ENCODE measurements at places on chromosomes 1 and 21.

DNA sequence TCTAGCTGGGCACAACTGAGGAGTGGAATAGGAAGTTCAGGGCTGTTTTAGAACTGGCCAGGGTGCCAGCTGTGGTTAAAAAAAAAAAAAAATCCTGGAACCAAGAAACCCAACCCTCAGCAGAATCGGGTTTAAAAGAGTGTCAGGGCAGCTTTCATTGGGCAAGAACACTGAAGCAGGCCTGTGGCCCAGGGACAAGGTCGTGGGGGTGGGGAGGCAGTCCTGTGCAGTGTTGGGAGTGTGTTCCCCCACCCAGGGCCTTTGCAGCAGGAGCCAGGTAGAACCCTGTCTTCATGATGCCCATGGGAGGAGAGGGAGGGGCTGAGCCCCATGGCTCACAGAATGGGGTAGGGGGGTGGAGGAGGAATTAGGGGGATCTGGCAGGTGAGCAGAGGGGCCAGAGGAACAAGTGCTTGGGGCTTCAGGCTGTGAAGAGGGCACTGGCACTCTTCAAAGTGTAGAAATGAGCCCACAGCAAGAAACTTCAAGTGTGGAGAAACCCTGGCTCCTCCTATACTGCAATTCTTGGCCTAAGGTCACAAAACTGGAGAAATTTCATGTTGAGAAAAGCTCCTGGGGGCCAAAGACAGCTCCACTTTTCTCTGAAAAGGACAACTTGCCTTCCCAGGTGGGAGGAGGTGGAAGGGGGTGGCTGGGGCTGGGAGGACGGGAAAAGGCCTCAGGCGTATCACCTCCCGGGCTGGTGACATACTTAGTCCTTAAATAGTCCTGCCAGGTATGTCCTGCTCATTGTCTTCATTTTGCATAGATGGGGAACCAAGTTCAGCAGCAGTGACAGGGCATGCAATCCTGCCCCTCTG, 39.3 kb downstream of the KIAA1614 start:
- no peak for DNase-seq

DNA sequence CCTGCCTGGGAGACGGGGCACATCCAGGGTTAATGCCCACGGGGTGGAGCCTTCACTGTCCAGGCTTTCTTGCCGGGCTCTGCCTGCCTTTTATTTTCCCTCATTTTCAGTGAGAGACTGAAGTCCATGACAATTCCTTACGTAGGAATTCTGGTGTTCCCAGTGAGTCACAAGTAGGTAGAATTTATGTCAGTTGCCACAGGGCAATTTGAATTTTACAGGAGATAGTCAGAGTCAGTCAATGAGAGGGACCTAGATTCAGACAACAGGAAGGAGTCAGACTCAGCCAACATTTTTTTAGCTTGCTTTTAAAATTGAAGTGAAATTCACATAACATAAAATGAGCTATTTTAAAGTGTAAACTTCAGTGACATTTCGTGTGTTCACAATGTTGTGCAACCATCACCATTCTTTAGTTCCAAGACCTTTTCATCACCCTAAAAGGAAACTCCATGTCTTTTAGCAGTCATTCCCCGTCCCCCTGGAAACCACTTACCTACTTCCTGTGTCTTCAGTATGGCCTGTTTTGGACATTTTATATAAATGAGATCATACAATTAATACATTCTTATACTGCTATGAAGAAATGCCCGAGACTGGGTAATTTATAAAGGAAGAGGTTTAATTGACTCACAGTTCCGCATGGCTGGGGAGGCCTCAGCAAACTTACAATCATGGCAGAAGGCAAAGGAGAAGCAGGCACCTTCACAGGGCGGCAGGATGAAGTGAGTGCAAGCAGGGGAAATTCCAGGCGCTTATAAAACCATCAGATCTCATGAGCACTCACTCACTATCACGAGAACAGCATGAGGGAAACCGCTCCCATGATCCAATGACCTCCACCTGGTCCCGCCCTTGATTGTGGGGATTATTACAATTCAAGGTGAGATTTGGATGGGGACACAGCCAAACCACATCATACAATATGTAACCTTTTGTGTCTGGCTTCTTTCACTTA, 14.6 kb downstream of the AJAP1 start:
- no peak for DNase-seq

DNA sequence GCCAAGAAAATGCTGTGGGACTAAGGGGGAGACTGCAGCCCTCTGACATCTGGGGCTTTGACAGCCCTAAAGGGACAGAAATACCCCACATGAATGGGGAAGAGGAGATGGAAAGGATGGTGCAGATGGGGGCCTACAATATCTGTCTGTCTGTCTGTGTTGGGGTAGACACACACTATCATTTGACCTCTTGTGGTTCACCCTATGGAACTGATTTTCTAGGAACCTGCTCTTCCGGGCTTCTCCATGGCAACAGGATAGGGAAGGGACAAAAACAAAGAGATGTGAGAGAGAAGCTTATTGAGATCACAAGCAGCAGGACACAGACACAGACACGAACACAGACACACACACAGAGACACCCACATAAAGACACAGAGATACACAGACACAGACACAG, 17.1 kb downstream of the KIF21B start:
- no peak for DNase-seq

- DNase-seq: no peak
Measured at GRCh38 chr1:234585330-234586055, 24.5 kb downstream of the IRF2BP2 start.

DNA sequence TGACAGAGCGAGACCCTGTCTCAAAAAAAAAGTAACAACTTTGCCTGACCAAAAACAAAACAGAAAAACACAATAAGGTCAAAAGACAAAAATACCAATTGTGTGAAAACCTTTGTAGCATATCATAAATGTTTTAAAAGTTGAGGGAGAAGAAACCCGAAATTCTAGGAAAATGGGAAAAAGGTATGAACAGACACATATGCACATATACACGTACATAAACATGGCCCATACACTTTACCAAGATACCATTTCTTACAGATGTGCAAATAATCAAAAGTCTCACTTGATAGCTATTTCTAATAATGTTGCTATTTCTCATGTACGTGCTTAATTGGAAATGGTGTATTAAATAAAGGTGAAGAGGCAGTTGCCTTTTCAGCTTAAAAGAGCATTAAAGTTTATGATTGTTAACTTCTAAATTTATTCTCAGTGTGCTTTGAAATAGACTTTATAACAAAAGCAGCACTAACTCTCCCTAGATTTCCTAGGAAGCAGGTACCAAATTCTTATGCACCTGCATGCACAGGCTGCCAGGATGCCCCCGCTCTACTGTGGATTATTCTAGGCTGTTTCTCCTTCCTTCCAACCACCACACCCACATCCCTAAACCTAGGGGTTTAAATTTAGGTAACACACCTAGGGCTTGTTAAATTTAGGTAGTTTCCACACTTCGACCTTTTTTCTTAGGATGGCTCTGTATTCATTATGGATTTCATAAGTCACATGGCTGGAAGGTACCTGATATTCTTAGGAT, 33.8 kb downstream of the ADARB1 start:
- no peak for DNase-seq

- no peak for DNase-seq
Measured at GRCh38 chr21:45295576-45296365, 8.1 kb upstream of the POFUT2 start.

- DNase-seq: peak; percentile 62
Measured at GRCh38 chr1:101235696-101236515, 913 bp upstream of the S1PR1 start.

DNA sequence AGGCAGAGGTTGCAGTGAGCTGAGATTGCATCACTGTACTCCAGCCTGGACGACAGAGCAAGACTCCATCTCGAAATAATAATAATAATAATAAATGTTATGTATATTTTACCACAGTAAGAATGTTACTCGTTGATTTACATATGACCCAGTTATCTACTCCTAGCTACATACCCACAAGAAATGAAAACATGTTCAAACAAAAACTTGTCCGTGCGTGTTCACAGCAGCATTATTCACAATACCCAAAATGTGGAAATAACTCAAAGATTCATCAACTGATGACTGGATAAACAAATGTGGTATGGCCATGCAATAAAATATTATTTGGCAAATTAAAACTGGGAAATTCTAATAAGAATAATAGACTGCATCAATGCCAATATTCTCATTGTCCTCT, 31.7 kb upstream of the ENSA start:
- DNase-seq: no peak

DNA sequence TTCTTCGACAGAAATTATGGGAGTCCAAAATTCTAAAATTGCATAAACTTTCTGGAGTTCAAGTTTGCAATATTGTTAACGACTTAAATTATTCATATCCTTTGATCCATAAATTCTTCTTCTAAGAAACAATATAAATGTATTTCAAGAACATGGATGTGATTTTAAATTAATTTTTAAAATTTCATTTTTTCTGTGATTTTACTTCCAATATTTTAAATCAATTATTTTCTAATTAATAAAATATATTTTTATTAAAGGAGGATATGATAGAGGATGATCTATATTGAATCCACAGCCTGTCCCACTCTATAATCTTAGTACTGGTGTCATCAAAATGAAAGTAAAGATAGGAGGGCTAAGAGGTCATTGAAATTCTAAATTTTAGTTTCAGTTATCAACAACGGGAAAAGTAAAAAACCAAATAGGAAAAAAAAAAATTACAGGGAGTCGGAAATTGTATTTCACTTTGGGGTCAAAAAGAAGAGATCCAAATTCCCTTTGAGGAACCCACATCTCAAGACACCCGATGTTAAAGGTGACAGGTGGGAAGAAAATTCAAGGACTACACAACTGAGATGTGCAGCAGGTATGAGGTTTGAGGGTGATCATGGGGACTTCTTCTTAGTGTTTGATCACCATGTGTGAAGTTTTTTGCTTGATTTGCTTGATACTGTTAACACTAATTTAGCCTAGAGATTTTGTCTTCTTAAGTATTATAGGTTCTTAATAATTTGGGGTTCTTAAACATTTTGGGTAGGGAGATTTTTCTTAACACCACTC, 154.8 kb upstream of the RGS18 start:
- no peak for DNase-seq

GRCh38 chr1:205258719-205259118, 31.0 kb downstream of the TMCC2 start:
- DNase-seq: no peak

GRCh38 chr1:97685360-97685759, 235.5 kb downstream of the DPYD start:
- DNase-seq: no peak

DNA sequence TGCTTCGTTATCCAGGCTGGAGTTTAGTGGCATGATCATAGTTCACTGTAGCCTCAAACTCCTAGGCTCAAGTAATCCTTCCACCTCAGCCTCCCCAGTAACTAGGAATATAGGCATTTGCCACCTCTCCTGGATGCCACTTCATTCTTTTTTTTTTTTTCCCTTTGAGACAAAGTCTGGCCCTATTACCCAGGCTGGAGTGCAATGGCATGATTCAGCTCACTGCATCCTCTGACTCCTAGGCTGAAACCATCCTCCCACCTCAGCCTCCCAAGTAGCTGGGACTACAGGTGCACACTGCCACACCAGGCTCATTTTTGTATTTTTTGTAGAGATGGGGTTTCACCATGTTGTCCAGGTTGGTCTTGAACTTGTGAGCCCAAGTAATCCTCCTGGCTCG, 19.3 kb downstream of the OSBPL9 start:
- no peak for DNase-seq

DNA sequence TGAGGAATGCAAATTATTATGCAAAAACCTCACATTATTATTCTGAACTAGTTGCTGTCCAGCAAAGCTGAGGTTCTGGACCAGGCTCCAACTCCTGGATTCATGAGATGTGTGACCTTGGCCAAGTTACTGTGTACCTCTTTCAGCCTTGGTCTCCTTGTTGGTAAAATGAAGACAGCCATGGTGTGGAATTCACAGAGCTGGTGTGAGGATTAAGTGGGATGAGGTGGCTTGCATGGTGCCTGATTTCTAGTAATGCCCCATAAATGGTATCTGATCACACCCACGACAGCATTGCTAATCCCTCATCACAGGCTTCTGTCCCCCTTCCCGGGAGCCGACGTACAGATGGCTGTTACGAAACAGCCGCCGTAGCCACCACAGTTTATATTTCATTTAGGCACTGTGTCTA, 59.6 kb downstream of the PGBD5 start:
- DNase-seq: no peak

DNA sequence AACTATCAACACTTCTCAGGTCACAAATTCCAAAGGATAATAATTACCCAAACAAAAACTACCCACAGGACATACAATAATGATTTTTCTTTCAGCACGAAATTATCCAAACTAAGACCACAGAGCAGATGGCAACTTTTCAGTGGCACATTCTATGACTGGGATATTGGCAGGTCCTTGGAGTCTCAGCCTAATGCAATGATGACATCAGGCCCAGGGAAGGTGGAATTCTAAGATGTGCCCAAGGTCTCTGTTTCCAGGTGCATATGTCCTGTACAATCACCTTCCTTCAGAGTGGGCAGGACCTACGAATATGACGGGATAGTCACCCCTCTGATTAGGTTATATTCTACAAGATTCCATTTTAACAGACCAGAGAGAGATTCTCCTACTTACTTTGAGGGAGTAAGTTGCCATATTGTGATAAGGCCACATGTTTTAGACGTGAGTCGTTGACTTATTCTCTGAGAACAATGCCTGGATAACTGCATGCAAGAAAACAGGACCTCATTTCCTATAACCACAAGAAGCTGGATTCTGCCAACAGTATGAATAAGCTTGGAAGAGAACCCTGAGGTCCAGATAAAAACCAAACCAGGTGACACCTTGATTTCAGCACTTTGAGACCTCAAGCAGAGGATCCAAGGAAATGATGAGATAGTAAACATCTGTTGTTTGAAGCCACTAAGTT, 69.9 kb downstream of the ZC3H11B start:
- DNase-seq: no peak

DNA sequence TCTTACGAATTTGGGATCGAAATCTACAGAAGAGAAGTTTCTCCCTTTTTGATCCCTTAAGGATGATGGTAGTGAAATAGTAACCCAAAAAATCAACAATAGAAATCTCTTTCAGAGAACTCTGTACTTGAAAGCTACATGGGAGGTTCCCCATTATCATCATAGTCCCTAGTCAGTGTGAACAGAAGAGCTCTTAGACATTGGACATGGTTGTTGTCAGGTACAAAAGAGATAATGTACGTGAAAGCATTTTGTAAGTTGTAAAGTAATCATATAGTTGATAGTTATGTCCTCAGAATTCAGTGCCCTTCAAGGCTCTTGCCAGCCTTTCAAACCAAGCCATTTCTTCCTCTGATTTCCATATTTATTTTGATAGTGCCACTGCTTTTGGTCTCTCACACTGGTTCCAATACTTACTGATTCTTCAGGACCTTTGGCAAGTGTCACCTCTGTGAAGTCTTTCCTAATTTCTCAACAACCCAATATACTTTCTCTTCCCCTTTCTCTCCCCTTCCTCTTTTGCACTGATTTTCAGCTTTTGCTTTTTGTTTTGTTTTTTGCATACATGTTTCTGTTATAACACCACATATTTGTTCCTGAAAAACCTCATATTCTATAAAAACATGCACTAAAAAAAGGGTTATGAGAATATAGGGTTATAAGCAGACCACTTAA, 22.4 kb downstream of the VPS45 start:
- no peak for DNase-seq

GRCh38 chr1:45359882-45360513, 19.8 kb upstream of the MUTYH start:
- DNase-seq: peak; percentile 64
